ENCODE measurements at places on chromosomes 5 and 9. TPM values are rescaled to one million over a fixed set of nuclear protein-coding genes. Genes with fewer than 3 reads are reported as not detected.

DUSP1 gene
- total RNA-seq, result 118 TPM

FOXD4 gene
- 0.34 TPM for total RNA-seq

PDLIM4 gene
- 59.6 TPM for total RNA-seq

S1PR3 gene
- total RNA-seq, result 26.6 TPM

AQP7 gene
- total RNA-seq, result not detected

EPB41L4A gene
- total RNA-seq, result 0.17 TPM

NANS gene
- 164 TPM for total RNA-seq

ALDOB gene
- total RNA-seq, result not detected

ZCCHC10 gene
- total RNA-seq, result 7.9 TPM

AK1 gene
- 87.0 TPM for total RNA-seq

ADRA1B gene
- 2.4 TPM for total RNA-seq

KIF24 gene
- total RNA-seq, result 3.7 TPM

LRRC70 gene
- 0.17 TPM for total RNA-seq

CMBL gene
- 3.4 TPM for total RNA-seq

MYOT gene
- not detected for total RNA-seq

SAXO1 gene
- total RNA-seq, result not detected

ACER2 gene
- total RNA-seq, result 0.84 TPM

ZBTB6 gene
- total RNA-seq, result 4.4 TPM

SLCO6A1 gene
- total RNA-seq, result not detected

NDUFAF2 gene
- 19.3 TPM for total RNA-seq

FOXD4L6 gene
- not detected for total RNA-seq

POLR3G gene
- 14.6 TPM for total RNA-seq

FOXI1 gene
- total RNA-seq, result not detected

C5orf63 gene
- total RNA-seq, result 2.2 TPM

NTRK2 gene
- under 0.01 TPM for total RNA-seq

HCN1 gene
- total RNA-seq, result not detected

ZNF366 gene
- not detected for total RNA-seq

KCNN2 gene
- 1.8 TPM for total RNA-seq

RANBP17 gene
- 4.7 TPM for total RNA-seq

PCDHGA2 gene
- 0.50 TPM for total RNA-seq

TGFBR1 gene
- 10.7 TPM for total RNA-seq

PCDHGA5 gene
- 0.15 TPM for total RNA-seq

ZNF462 gene
- total RNA-seq, result 5.7 TPM

FAM169A gene
- 0.89 TPM for total RNA-seq

CCDC183 gene
- total RNA-seq, result not detected

BASP1 gene
- total RNA-seq, result 196 TPM

TRPM3 gene
- total RNA-seq, result not detected

CERCAM gene
- 63.5 TPM for total RNA-seq

DPYSL3 gene
- total RNA-seq, result 62.7 TPM

TAF11L10 gene
- total RNA-seq, result not detected

HINT1 gene
- total RNA-seq, result 244 TPM

IRX4 gene
- not detected for total RNA-seq

TSC1 gene
- total RNA-seq, result 20.3 TPM

CTXN3 gene
- total RNA-seq, result not detected

GPRIN1 gene
- 9.2 TPM for total RNA-seq

PCDHA13 gene
- not detected for total RNA-seq

MARCOL gene
- not detected for total RNA-seq

MLANA gene
- total RNA-seq, result not detected

SLC34A3 gene
- not detected for total RNA-seq

OR1J2 gene
- not detected for total RNA-seq

SLIT3 gene
- 0.34 TPM for total RNA-seq

SLC6A3 gene
- not detected for total RNA-seq

GLRA1 gene
- total RNA-seq, result not detected

CYLC2 gene
- not detected for total RNA-seq

TEX48 gene
- total RNA-seq, result not detected

FAM13B gene
- 1.9 TPM for total RNA-seq

Data from bronchus fibroblast of lung (primary cell).